ENCODE measurements at places on chromosomes 3 and 15. TPM values are rescaled to one million over a fixed set of nuclear protein-coding genes. Genes with fewer than 3 reads are reported as not detected.

P3H2 gene
- total RNA-seq = 1.1 TPM

CPNE9 gene
- total RNA-seq = not detected

SPTBN5 gene
- total RNA-seq = 0.53 TPM

FETUB gene
- total RNA-seq = not detected

ACTC1 gene
- not detected for total RNA-seq

PARL gene
- 42.8 TPM for total RNA-seq

MAP3K13 gene
- 17.6 TPM for total RNA-seq

DAZL gene
- total RNA-seq = not detected

STARD9 gene
- total RNA-seq = 2.2 TPM

ANKUB1 gene
- total RNA-seq = not detected

MEGF11 gene
- total RNA-seq = not detected
